Stimulated activated CD4-positive, alpha-beta T cell treated with anti-CD3 and anti-CD28 coated beads, TNF-alpha, amount 100 ng/mL, for 1 hour (primary cell): ENCODE measurements at places on chromosomes 6 and 20.

GRCh38 chr6:43074847-43075669, 1.1 kb upstream of the PTK7 start:
- DNase-seq, result no peak

DNA sequence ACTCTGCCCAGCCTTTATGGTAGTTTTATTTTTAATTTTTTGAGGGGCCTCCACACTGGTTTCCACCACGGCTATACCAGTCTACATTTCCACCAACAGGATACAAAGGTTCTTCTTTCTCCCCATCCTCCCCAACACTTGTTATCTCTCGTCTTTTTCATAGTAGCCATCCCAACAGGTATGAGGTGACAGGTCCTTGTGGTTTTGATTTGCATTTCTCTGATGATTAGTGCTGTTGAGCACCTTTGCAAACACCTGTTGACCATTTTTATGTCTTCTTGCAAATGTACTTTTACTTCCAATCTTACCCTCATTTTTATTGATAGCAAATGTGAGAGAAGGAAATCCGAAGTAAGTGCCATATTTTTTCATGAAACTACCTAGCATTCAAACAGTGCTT, 195.4 kb upstream of the PREP start:
- no peak for DNase-seq

DNA sequence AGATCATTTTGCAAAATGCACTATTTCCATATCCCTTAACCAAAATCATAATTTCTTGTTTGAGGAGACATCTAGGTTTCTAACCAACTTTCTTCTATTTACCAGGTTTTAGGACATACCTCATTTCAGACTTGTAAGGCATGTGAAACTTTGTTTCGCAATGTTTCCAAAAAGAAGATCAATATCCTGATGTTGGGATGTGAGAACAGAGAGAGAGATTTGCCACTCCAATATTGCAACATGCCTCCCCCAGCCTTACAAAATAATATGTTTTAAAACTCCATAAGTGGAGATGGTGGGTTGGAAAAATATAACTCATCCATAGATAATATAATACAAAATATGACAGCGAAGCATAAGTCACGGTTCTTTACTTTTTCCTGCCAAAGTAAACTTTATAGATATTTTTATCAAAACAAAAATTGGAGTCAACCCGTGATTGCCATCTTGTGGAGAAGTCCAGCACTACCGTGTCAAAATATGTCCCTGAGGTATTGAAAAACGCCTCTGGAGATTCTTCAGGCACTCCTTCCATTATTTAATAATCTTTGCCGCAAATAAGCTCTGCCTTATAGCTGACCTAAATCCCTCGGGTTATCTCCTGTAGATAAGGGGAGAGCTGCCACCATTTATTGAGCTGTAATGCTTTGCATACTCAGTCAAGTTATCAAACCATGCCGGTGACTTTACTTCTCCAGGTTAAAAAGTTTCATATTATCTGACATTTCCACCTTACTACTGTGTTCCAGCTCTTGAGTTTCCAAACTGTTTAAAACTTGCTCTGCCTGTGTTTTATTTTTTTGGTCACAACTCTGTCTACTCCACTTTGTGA, 534.2 kb downstream of the HACE1 start:
- DNase-seq, result no peak

GRCh38 chr6:43123461-43124314, 47.4 kb upstream of the SRF start:
- no peak for DNase-seq

DNA sequence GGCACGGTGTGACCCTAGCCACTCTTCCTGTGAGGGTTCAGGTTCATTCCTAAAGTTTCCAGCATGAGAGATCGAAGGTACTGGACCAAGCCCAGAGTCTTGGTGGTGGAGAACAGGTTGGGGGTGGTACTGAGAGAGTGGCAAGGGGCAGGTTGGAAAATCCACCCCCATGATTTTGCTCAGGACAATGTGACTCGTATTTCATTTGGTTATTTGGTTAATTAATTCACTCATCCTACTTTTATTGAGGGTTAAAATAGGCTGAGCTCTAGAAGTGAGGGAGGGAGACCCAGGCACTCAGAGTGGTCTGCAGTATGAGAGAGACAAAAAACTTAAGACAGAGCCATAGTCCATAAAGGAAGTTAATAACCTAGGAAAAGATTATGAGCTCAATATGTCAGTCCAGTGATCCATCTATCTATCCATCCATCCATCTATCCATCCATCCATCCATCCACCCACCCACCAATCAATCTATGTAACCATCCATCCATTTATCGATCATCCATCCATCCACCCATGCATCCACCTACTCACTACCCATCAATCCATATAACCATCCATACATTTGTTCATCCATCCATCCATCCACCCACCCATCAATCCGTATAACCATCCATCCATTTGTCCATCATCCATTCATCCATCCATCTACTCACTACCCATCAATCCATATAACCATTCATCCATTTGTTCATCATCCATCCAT, 6.7 kb upstream of the BPIFB6 start:
- DNase-seq, result no peak

DNA sequence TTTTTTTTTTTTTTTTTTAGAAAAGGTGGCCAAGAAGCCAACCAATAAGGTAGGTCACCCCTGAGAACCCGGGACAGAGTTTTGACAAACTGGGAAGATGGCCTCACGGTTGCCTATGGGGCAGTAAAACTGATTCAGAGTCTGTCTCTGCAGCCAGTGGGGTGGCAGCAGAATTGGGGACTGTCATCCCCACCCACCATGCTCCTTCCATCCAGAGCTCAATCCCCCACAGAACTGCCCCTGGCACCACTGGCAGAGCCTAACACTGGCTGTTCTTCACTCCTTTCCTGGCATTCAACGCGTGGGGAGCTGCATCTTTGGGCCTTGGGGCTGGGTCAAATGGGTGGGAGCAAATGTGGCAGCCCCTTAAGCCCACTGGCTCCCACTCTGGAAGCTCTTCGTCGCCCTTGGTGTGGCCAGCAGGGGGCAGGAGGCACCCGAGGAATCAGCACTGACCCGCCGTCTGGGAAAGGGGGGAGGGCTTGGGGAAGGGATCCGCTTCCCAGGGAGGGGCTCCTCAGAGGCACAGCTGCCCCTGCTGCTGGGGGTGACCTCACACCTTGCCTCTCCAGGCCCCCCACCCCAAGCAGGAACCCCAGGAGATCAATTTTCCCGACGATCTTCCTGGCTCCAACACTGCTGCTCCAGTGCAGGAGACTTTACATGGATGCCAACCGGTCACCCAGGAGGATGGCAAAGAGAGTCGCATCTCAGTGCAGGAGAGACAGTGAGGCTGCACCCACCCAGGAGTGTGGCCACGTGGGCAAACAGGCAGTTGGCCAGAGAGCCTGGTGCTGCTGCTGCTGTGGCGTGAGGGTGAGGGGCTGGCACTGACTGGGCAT, 10.4 kb downstream of the CD40 start:
- no peak for DNase-seq

- DNase-seq, result no peak
These were observed 185.6 kb downstream of the TSHZ2 start for GRCh38 chr20:53157443-53158408.
